Fibroblast of skin of left quadriceps (primary cell): ENCODE measurements at places on chromosomes 5 and 9.

- DNase-seq: no peak
Measured at GRCh38 chr5:170407062-170407461, 17.9 kb upstream of the KCNMB1 start.

DNA sequence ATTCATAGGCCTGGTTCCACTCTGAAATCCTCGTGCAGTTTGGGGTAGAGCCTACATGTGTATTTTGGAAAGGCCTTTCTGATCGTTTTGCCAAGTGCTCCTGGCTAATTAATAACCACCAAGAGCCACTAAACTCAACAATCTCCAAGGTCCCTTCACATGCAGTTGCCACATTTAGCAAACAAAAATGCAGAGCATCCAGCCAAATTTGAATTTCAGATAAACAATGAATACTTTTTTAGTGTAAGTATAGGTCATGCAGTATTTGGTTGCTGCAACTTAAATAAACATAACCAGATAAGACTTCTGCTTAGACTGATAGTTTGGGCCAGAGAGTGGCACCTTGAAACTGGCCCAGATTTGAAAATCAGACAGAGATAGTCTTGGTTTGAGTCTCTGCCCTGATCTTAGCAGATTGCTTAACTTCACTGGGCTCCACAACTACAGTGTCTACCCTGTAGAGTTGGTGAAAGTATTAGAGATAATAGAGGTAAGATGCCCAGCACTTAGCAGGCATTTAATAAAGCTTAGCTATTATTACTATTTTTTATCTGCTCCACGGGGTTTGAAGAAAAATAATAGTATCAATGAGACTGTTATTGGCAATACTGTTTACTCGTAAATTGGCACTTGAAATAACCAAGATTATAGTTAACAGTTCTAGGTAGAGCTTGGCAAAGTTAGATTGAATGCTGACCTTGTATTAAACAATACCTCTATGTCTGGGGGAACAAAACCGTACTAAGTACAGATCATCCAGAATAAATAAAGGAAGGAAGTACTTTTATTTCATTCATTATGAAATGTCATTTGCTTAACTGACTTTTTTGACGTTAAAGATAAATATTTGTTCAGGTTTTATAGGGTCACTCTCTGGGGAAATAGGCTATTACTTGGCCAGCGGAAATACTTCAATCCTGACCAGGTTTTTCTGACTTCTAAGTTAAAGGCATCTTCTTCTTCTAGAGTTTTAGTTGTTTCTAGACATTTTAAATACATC is 274.8 kb downstream of the DOCK8 start:
- no peak for DNase-seq

DNA sequence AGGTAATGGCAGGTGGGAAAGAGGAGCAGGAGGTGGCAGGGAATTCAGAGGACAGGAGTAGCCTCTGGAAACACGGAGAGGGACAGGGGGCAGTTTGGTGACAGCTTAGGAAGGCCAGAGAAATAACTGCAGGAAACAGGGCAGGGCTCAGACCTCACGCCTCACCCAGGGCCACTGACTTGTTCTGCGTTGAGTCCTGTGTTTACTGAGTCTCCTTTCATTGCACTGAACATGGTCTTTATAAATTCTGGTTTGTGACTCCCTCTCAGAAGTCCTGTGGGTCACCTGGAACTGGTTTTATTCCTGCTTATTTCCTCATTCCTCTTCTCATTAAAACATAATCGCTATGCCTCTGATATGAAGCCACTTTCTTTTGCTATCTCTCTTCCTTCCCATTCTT is 55.2 kb upstream of the ZNF622 start:
- no peak for DNase-seq

DNA sequence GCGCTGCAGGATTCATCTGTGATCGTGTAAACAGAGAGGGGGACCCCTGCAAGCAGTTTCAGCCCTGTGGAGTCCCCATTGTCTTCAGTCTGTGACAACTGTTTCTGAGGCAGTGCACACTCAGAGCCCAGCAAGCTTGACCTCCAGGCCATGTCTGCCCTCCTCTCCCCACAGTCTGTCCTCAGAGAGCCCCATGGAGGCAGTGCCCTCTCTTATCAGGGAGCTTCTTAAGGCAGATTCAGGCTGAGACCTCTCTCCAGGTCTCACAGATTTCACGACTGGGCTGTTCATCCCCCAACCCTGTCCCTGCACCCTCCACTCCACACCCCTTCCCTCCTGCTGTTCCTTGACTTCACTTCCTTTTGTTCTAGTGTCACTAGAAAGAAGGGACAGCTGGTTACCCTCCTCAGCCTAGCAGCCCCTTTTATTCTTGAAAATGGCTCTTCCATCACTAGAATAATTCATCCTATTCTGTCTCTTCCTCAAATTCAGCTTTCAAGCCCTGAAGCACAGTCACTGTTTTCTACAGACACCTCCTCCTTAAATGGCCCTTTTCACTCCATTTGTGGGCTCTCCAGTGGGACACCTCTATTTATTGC is 218.4 kb downstream of the MED10 start:
- DNase-seq: no peak

GRCh38 chr9:98118640-98119601 is at the start of gene TRIM14:
TRIM14 (minus strand) TSS chr9:98119222; CDS start chr9:98119188, 34 bp downstream.
- peak; percentile 17 for DNase-seq

DNA sequence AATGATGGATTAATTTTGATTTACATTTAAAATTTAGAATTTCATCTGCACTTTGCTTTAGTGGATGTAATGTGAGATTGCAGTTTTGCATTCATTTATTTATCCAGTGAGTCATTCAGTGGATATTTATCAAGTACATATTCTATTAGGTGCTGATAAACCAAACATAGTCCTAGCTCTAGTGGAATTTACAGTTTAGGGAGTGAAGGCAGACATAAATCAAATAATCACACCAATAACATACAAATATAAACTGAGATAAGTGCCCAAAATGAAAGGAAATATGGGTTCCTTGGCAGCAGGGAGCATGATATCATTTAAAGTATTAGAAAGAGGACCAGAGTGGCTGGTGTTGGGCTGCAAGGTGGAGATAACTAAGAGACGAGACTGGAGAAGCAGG is 14.7 kb upstream of the NIPBL start:
- DNase-seq: no peak

- DNase-seq: no peak
Measured at GRCh38 chr5:60843936-60844905, at the start of gene ELOVL7. ELOVL7 (minus strand) TSS chr5:60844269; CDS start chr5:60787397, 56,872 bp downstream.

DNA sequence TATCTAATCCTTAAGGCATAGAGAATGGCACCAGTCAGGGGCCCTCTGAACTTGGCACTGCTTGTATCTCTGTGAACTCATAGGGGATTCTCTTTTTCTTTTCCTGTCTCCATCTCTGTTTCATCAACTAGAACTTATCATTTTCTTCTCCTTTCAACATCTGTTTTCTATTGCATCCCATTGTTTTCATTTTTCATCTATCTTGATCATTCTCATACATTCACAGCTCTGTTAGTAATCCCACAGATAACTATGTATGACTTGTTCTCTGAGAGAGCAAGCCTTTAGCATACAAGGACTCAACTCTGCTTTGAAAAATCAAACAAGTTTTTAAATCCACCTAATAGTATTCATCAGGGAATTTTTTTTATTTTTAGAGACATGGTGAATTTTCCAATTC is 264.3 kb downstream of the ARRDC3 start:
- no peak for DNase-seq

DNA sequence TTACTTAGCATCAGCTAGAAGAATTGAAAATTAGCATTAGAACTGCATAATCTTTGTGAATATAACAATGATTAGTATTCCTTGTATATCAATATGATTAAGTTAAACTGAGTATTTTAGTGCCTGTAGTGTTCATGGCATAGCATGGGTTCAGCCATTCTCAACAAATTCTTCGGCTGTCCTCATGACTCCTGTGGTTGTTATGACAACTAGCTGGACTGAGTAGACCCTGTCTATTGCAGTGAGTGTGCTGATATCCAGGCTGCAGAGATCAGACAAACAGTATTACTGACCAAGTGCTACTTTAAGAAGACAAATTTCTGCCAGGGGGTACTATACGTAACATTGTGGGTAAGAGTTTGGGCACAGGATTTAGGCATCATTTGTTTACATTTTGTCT is 125.9 kb downstream of the NUDT12 start:
- DNase-seq: no peak

GRCh38 chr5:137372773-137373160 is 126.4 kb downstream of the SPOCK1 start:
- DNase-seq: no peak

- DNase-seq: no peak
Measured at GRCh38 chr5:91318724-91319123, 64.4 kb downstream of the ARRDC3 start.

DNA sequence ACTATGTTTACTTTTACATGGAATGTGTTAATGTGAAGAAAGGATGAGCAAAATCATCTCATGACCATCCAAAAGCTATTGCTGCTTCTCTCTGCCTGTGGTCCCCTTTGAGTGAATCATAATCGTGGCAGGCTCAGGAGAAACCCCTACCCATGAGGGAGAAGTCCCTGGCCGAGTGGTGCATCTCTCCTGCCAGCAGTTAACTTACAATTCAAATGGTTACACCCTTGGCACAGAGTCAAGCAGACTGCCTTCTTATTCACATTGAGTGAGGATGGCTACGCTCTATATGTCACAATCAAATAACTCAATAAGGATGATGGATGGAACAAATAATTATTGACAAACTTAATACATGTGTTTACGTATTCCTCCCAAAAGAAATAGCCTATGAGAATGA is 179.1 kb downstream of the FGF1 start:
- DNase-seq: no peak

GRCh38 chr9:13047827-13048587 is 231.5 kb downstream of the MPDZ start:
- no peak for DNase-seq

- no peak for DNase-seq
Measured at GRCh38 chr5:104081232-104081631, 518.6 kb upstream of the NUDT12 start.

GRCh38 chr5:67315082-67315989 is 118.7 kb upstream of the CD180 start:
- DNase-seq: no peak

DNA sequence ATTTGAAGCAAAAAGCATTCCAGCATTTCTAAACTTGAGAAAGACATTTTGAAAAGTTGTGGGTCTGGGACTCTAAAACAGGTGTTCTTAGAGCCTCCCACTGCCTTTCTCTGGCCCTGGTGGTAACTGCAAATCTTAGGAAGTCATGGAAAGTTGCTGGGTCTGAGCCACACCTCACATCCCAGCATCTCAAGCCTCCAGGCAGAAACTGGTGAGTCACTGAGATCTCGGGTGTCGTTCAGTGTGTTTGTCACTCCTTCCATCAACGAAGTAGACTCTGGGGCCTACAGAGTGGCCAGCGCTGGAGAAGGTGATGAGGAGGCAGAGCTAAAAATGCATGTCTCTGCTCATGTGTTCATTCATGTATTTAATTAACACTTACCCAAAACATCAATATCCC is 59.6 kb upstream of the C5orf58 start:
- no peak for DNase-seq

GRCh38 chr5:159775890-159776289 is 140.4 kb upstream of the ADRA1B start:
- DNase-seq: no peak

DNA sequence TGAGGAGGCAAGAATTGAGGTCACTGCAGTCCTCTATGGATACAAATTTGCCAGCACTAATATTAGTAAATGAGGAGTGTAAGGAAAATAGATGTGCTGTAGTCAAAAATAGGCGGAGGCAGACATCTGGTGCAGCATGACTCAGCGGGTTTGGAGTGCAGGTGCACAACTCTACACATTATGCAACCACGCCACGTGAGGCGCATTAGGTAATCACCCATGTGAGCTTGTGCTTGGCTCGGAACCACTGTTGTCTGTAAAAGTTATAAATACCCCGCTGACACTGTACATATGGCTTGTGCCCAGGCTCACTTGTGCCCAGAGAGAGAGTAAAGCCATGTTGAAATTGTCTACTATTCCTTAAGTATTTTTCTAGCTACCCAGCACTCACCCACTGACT is 623.5 kb upstream of the NUDT12 start:
- DNase-seq: no peak

DNA sequence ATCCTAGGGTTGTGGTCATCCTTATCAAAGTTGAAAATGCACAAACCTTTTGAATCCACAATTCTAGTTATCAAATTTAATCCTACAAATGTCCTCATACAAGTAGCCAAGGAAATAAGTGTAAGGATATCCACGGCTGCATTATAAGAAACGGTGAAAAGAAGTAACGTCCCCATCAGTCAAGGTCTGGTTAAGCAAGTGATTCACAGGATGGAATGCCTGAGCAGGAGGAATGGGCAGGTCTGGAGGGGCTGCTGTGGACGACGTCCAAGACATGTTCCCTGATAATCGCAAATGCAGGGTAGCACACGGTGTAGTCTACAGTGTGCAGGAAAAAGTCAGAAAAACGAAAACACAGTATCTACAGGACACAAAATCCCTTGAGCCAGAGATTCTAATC is 118.6 kb downstream of the ADAMTS2 start:
- no peak for DNase-seq

GRCh38 chr9:111896942-111897600 is 457 bp downstream of the UGCG start:
- DNase-seq: no peak

DNA sequence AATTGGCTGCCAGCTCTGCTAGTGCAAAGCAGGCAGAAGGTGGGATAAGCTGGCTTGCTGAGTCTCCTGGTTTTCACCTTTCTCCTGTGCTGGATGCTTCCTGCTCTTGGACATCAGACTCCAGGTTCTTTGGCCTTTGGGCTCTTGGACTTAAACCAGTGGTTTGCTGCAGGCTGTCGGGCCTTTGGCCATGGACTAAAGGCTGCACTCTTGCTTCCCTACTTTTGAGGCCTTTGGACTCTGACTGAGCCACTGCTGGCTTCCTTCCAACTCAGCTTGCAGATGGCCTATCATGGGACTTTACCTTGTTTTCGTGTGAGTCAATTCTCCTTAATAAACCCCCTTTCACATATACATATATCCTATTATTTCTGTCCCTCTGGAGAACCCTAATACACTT is 1293.9 kb upstream of the CDH6 start:
- no peak for DNase-seq

- DNase-seq: peak; percentile 99
Measured at GRCh38 chr9:130847306-130848217, 12.5 kb downstream of the ABL1 start.

DNA sequence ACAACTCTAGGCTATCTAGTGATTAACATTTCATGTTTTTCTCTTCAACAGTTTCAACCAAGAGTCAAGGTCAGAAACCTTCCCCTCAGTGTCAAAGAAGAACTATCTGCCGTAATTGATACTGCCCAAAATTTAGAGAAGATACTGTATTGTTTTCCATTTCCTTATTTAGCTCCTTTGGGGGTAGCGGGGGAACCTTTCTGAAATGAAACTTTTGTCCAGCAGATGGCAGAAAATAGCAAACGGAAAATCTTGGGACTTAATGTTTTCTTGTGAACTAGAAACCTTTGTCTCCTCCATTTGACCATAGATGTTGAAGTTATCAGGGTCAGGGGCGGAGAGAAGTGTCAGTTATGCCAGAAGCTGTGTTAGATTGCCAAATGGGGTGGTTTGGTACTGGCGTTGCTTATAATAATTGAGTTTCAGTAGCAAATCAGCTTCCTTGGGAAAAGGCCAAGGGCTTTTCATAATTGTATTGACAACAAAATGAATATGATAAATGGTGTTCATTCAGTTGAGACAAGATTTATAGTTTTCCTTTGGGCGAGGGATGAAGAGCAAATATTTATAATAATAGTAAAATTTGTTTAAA is 101.7 kb upstream of the TLX3 start:
- peak; percentile 38 for DNase-seq
